ENCODE measurements at places on chromosomes 5 and 9. TPM values are rescaled to one million over a fixed set of nuclear protein-coding genes. Genes with fewer than 3 reads are reported as not detected.

Gene AGXT2
- total RNA-seq = not detected

Gene PNPLA7
- total RNA-seq = 0.77 TPM

Gene RLN1
- not detected for total RNA-seq

Gene PELO
- 45.3 TPM for total RNA-seq

Gene TMEM267
- total RNA-seq = 16.1 TPM

Gene HINT1
- total RNA-seq = 243 TPM

Gene MYO10
- total RNA-seq = 72.3 TPM

Gene OTP
- total RNA-seq = not detected

Gene PARP8
- total RNA-seq = 0.69 TPM

Gene CDKN2A
- 293 TPM for total RNA-seq

Gene ZNG1E
- 32.8 TPM for total RNA-seq

Gene TRIM7
- 28.1 TPM for total RNA-seq

Gene ST6GALNAC6
- 8.5 TPM for total RNA-seq

Gene HABP4
- 9.2 TPM for total RNA-seq

Gene CATSPER3
- total RNA-seq = 0.40 TPM

Gene PCSK5
- not detected for total RNA-seq

Gene PCDHGA9
- total RNA-seq = 1.9 TPM

Gene GABRA6
- not detected for total RNA-seq

Gene PRR16
- 2.4 TPM for total RNA-seq

Gene IL5
- total RNA-seq = not detected

Gene ZBTB6
- 4.4 TPM for total RNA-seq

Gene EMB
- 5.4 TPM for total RNA-seq

Gene PCDHGA10
- 0.23 TPM for total RNA-seq

Gene IL9
- not detected for total RNA-seq

Gene SLC25A2
- total RNA-seq = 0.40 TPM

Gene AMBP
- total RNA-seq = not detected

Gene PSMB7
- 372 TPM for total RNA-seq

Gene SLC24A2
- total RNA-seq = not detected

Gene LRRC19
- total RNA-seq = not detected

Gene DPH7
- total RNA-seq = 35.1 TPM

Gene ECPAS
- total RNA-seq = 69.0 TPM

Gene IFNA2
- not detected for total RNA-seq

Gene SMC2
- 20.7 TPM for total RNA-seq

Gene RETREG1
- 8.5 TPM for total RNA-seq

Gene IL4
- not detected for total RNA-seq

Gene ATP10B
- total RNA-seq = not detected

Gene GPR21
- not detected for total RNA-seq

Gene PHF2
- total RNA-seq = 12.0 TPM

Gene RNF130
- 35.4 TPM for total RNA-seq

Gene MOCS2
- 29.1 TPM for total RNA-seq

Gene SLC34A1
- 0.07 TPM for total RNA-seq

Gene EQTN
- not detected for total RNA-seq

Gene SPINK13
- not detected for total RNA-seq

Gene DBH
- total RNA-seq = not detected

Gene CDH9
- not detected for total RNA-seq

Gene PRDM9
- total RNA-seq = 0.12 TPM

Gene UGCG
- total RNA-seq = 27.0 TPM

Gene APBB3
- 11.4 TPM for total RNA-seq

Gene LSM11
- 5.1 TPM for total RNA-seq

Gene CCNJL
- total RNA-seq = 7.7 TPM

Gene PCDHGB5
- 10.3 TPM for total RNA-seq

Gene ECSCR
- 0.36 TPM for total RNA-seq
